ENCODE measurements at places on chromosomes 7 and 10.

DNA sequence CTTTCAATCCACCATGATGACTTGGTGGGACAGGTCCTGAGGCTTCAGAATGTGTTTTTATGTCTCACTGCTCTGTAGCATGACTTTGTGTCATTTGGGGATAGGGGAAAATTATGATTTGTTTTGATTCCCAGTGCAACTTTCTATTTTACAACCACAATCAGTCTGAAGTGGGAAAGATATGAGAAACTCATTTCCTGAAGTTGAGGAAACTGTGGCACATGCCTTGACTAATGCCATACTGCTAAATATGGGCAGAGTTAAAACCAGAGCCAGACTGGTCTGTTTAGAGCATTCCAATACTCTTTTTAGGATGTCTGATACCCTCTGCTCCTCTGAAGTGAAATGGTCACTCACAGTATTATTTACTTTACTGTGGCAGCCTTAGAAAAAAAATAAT is 307.7 kb downstream of the ADRA2A start:
- DNase-seq = no peak

GRCh38 chr10:129055986-129056385 is 411.1 kb upstream of the MGMT start:
- DNase-seq = no peak

DNA sequence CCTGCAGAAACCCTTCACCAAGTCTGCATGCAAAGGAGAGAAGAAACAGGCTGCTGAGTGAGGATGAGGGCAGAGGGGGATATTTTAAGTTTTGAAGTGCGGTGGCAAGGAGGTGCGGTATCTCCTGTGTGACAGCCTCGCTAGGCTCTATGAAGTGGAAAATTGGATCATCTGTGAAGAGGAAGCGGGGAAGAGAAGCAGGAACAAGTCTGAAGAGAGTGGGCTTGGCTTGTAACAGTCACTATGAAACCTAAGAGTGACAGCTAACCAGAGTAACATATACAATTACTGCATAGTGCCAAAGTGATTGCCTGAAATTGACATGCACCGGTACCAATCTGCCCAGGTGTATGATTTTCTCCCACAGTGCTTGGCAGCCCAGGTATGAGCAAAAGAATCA is 287.5 kb upstream of the KLF14 start:
- peak; percentile 38 for DNase-seq

DNA sequence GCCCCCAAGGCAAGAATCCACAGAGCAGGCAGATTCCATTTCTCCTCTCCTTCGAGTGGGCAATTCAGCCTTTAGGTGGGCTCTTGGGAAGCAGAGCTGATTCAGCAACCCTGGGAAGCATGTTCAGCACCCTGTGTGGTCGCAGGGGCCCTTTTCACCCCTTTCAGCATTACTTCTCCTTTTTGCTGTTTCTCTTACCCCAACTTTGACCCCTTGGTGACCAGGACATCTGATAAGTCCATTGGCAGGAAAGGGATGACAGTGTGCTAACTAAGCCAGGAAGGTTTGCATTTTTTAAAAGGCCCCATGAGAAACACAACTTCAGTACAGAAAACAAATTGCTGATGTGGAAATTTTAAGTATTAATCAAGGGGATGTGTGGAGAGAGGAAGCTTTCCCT is 283.7 kb upstream of the NRP1 start:
- no peak for DNase-seq

DNA sequence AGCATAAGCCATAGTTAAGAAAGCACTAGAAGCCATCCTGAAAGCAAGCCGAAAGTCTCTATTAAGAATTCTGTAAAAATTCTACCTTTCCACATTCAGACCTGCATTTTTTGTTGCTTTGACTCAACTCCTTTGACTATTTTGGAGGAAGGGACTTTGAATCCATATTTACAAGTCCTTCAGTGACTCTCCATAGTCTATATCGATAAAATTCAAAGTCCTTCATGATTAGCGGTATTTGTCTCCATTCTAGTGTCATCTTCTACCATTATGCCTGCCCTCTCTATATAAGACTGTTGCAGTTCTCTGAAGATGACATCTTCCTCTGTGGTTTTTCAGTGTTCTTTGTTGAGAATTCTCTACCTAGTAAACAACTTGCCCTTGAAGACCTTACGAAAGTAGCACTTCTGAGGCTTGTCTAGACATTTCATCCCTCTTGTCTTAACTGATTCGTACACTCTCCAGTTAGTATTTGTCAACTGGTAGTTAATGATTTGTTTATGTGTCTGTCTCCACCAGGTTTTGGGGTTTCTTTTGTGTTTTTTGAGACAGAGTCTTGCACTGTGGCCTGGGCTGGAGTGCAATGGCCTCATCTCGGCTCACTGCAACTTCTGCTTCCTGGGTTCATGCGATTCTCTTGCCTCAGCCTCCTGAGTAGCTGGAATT is 1.7 kb downstream of the CCSER2 start:
- DNase-seq = no peak

GRCh38 chr10:70125918-70126552 is 6.6 kb downstream of the AIFM2 start:
- no peak for DNase-seq

Data from NCI-H1694 treated with DMSO at 0.1 percent for 48 hours (cell line).